ENCODE measurements at places on chromosomes 5 and 9. TPM values are rescaled to one million over a fixed set of nuclear protein-coding genes. Genes with fewer than 3 reads are reported as not detected.
A peak's percentile ranks its signal among the peaks of the same experiment; 100 is the strongest.

GRCh38 chr9:105425816-105426433, 21.9 kb upstream of the FSD1L start:
- DNase-seq: no peak
- H3K36me3 ChIP-seq: no peaks in the 10 kb centered on the region
- H3K27ac ChIP-seq: no peak overlapping the region
- no peaks in the 10 kb centered on the region for H3K4me1 ChIP-seq
- no peak overlapping the region for H3K4me3 ChIP-seq

DNA sequence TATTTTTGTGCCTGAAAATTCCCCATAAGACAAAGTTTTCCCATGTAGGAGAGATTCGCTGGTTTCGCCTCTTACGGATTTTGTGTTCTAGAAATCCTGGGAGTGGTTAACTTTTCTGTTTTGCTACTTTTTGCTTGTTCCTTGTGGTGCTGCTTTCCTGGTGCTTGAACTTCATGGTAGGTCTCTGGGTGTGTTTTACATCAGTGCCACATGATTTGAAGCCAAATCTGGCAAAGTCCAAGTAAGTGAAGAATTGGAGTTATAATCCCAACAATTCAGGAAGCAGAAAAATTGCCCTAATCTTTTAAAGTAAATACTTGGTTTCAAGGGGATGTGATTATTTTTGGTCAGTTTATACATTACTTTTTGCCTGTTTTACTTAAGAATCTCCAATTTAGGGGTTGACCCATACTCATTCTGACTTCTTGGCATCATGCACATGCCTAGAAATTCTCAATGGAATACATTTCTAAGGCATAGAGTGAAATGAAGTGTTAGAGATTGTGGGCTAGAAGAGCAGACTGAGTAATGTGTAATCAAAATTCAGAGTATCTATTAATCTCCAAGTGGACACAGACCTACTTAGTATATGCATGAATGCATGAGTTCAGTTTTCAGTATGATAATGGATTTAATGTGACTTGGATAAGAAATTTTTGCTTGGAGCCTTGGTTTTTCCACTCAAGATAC, 189.7 kb downstream of the CSNK1G3 start:
- no peaks in the 10 kb centered on the region for H3K27me3 ChIP-seq
- peak overlapping the region; percentile 77 for H3K27ac ChIP-seq
- no peak for DNase-seq
- no peak overlapping the region for H3K4me3 ChIP-seq
- H3K4me1 ChIP-seq: peaks cover 36% of the 10 kb centered on the region
- no peaks in the 10 kb centered on the region for H3K36me3 ChIP-seq

GRCh38 chr9:4741365-4742089, 525 bp upstream of the AK3 start:
- peak overlapping the region; percentile 97 for H3K27ac ChIP-seq
- no peaks in the 10 kb centered on the region for H3K36me3 ChIP-seq
- H3K4me1 ChIP-seq: peaks cover 11% of the 10 kb centered on the region
- peak overlapping the region; percentile 94 for H3K4me3 ChIP-seq

GRCh38 chr9:95116002-95116807, 201.3 kb downstream of the FANCC start:
- H3K4me3 ChIP-seq: no peak overlapping the region
- DNase-seq: no peak
- peaks cover 9% of the 10 kb centered on the region for H3K36me3 ChIP-seq
- peaks cover 25% of the 10 kb centered on the region for H3K4me1 ChIP-seq
- H3K27ac ChIP-seq: peak overlapping the region; percentile 42

DNA sequence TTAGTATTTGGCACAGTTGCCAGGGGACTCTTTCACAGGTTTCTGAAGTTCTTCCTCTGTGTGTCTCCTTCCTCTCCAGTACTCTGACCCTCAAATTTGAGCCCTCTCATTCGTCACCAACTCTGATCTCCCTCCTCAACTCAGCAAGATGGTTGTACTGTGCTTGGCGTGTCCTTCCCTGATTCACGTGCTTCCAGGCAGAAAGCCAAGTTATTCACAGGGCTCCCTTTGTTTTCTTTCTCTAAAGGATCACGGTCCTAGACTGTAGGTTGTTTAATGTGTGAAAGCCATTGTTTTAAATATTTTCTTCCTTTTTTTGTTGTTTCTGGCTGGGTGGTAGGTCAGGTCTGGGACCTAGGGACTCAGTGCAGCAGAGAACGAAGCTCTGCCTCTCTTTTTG, 142.9 kb downstream of the DMAC1 start:
- no peaks in the 10 kb centered on the region for H3K4me1 ChIP-seq
- no peak for DNase-seq
- H3K4me3 ChIP-seq: no peak overlapping the region

GRCh38 chr9:61634192-61634591, 444.4 kb downstream of the SPATA31A7 start:
- H3K36me3 ChIP-seq: no peaks in the 10 kb centered on the region
- H3K4me1 ChIP-seq: no peaks in the 10 kb centered on the region
- no peak for DNase-seq
- H3K27ac ChIP-seq: no peak overlapping the region
- no peak overlapping the region for H3K4me3 ChIP-seq

DNA sequence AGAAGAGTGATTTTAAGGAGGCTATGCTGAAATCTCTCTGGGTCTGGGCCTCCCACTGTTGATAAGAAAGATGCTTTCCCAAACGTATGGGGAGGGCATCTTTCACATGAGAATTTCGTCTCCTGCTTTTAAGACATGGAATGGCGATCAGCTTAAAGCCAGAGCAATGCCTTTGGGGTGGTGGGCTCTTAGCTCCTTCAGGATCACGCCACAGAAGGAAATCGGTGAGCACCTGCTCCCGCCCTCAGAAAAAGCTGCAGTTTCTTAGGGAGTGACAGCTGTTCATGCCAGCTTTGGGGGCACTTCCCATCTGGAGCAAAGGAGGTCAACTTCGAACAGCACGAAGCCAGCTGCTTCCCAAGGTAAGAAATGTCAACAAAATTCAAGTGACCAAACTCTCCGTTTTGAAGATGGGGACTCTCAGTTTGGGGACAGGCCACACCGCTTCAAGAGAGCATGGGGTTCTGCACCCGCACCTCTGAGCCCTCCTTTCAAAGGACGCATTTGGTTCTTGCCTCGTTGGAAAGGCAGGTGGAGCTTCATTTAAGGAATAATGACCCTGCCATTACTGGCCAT, 39.0 kb downstream of the TRIP13 start:
- no peaks in the 10 kb centered on the region for H3K27me3 ChIP-seq
- peaks cover 30% of the 10 kb centered on the region for H3K4me1 ChIP-seq
- H3K36me3 ChIP-seq: no peaks in the 10 kb centered on the region
- H3K4me3 ChIP-seq: no peak overlapping the region

GRCh38 chr5:151683986-151684588, 2.6 kb downstream of the SPARC start:
- no peak for DNase-seq
- peaks cover 44% of the 10 kb centered on the region for H3K4me1 ChIP-seq
- H3K27ac ChIP-seq: peak overlapping the region; percentile 86
- H3K27me3 ChIP-seq: no peaks in the 10 kb centered on the region

DNA sequence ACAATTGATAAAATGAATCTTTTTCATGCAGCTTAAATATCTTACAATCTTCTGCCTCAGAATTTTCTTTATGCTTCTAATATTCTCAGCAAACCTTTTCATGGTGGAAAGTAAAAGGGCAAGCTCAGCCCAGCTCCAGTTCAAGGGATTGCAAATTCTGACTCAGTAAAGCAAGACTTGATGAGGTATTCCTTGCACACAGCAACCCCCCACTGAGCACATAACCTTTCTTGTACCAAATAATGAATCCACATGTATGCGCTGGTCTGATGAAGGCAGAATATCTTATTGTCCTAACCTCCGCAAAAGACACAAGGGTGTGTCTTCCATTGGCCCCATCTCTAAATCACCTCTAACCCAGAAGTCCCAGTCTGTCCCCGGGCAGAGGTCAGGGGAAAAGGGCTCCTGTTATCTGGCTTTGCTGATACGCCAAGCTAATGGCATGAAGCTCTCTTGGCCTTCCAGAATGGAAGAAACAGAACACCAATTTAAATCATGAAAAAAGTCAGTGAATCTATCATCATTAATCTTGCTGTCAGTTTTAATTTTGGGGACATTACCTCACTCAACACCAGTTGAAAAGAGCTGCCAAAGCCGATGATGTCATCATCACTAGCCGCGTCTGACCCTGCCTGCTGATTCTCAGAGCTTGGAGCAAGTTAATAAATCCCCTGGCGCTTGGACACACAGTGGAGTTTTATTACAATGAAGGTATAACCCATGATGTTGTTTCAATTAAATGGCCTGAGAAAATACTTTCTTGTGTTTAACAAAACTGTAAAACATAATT, 592.5 kb upstream of the CLINT1 start:
- H3K36me3 ChIP-seq: no peaks in the 10 kb centered on the region
- peaks cover 19% of the 10 kb centered on the region for H3K4me1 ChIP-seq
- peak overlapping the region; percentile 46 for H3K27ac ChIP-seq
- H3K27me3 ChIP-seq: no peaks in the 10 kb centered on the region

Gene RRAGA
- total RNA-seq: 94.3 TPM

Gene ADRB2
- 5.2 TPM for total RNA-seq

Measured in esophagus muscularis mucosa (tissue), 4 donors.